ENCODE measurements at places on chromosomes 6 and 20.

DNA sequence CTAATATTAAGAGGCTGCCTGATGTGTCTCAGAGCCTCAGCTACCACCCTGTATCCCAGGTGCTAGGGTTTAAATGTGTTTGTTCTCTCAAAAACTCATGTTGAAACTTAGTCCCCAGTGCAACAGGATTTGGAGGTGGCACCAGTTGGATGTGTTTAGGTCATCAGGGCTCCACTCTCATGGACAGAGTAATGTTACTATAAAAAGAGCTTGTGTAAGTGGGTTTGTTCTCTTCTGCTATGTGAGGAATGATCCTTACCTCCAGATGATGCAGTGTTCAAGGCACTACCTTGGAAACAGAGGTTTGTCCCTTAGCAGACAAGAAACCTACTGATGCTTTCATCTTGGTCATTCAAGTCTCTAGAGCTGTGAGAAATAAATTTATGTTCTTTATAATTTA is 164.9 kb upstream of the EPHA7 start:
- no peak for DNase-seq

DNA sequence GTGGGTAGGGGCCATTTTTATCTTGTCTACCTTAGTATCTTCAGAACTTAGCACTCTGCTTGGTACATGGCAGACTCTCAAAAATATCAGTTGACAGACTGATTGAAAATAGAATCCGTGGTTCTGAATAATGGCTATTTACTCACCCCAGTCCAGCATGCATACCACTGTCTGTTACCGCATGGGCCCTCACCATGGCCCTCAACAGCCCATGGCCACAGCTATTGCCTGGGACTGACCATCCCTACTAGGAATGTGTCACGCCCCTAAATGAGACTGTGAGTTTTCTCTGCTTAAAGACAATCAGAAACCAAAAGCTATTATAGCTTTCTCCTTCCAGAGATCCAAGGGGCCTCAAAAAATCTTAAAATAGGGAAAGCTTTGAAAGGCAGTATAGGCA is 207.7 kb downstream of the ATXN1 start:
- DNase-seq: no peak

GRCh38 chr20:8540466-8540865 is 408.4 kb downstream of the PLCB1 start:
- no peak for DNase-seq

- DNase-seq: no peak
Measured at GRCh38 chr20:62923669-62924441, 2.5 kb downstream of the DIDO1 start.

GRCh38 chr6:152273638-152274037 is 363.5 kb downstream of the SYNE1 start:
- DNase-seq: no peak

DNA sequence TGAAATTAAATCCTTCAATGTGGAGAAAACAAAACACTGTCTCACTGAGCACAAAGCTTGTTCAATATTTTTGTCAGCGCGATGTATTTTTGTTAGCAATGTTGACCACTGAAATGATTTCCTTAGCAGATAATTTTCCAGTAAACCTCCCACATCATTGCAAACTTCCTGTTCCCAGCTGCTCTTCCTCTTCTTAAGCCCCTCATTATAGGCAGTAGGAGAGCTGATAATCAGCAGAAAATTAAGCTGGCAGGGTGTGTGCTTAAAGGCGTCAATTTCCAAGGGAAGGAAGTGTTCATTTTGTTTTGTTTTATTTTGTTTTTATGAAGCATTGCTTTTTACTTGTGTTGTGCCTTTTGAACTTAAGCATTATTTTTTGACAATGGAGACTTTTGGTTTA is 29.1 kb upstream of the TMEM14A start:
- no peak for DNase-seq

GRCh38 chr20:40868551-40869217 is 159.9 kb upstream of the TOP1 start:
- peak; percentile 61 for DNase-seq

GRCh38 chr6:38021571-38021970 is 202.0 kb downstream of the ZFAND3 start:
- DNase-seq: no peak

GRCh38 chr20:37251825-37252477 is 9.7 kb downstream of the GHRH start:
- DNase-seq: no peak

GRCh38 chr6:128630213-128630612 is 109.8 kb upstream of the PTPRK start:
- no peak for DNase-seq

- no peak for DNase-seq
Measured at GRCh38 chr6:157556671-157557430, 175.9 kb downstream of the ZDHHC14 start.

- DNase-seq: peak; percentile 58
Measured at GRCh38 chr6:148538261-148539190, 195.9 kb downstream of the SASH1 start.

Data from fibroblast of skin of abdomen (primary cell).